ENCODE measurements at places on chromosomes 7 and 10.

- DNase-seq = no peak
Measured at GRCh38 chr7:83347945-83348444, 185.3 kb upstream of the PCLO start.

- no peak for DNase-seq
Measured at GRCh38 chr7:41816111-41816510, 113.2 kb upstream of the INHBA start.

DNA sequence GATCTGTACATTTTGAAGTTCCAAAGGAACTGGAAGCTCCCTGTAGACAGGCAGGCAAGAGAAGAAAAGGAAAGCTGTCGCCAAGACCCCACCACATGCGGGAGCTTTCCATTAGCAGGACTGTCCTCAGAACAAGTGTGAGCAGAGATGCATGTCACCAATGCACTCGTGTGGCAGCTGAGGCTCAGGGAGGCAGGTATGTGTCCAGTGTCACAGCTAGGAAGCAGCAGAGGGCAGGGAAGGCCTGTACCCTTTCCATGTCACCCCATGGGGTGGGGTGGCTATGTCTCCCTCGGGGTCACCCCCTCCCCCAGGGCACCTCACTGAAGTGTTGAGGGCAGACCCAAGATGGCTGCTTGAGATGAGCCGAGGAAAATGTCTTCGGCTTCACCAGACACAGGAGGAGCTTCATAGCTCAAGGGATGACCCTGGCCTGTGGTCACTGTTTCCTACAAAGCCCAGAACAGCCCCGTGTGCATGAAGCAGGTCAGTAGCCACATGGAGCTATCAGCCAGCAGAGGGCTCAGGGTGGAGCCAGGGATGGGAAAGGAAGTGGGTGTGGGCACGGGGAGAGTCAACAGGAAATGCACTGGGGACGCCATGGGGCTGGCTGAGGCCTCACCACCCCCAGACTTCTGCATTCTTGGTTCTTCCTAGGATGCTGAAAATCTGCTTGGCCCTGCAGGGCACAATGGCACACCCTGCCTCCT, 96.6 kb downstream of the FAM53B start:
- peak; percentile 84 for DNase-seq

DNA sequence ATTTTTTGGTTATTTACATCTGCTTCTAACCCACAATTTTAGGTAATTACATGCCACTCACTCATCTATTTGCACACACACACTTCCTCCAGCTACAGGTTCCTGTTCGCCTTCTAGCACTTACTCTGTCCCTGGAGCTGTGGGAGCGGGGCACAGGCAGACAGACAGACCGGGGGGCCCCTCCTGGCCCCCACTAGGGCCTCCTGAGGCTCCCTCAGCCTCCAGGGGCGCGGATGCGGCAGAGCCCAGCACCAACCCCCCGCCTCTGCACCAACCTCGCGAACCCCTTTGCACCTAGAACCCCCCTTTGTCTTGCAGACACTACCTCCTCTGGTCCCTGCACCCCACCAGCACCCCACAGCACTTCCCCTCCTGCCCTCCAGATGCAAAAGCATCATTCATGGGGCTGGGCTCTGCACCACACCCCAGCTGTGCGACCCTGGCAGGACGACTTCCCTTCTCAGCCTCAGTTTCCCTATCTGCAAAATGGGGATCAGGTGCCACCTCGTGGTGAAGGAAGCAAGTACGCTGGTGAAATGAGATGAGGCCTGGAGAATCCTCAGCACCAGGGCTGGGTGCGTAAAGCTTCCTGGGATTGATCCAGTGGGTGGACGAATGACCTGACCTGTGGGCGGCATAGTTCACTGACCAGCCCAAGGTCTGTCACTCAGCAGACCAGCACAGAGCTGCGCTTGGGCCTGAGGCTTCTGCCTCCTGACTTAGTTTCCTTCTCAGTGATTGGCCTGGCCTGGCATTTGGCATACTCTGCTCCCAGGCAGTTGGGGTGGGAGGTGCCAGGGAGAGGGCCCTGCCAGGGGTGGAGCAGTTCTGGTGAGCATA, 37.9 kb downstream of the ELFN1 start:
- DNase-seq = no peak

DNA sequence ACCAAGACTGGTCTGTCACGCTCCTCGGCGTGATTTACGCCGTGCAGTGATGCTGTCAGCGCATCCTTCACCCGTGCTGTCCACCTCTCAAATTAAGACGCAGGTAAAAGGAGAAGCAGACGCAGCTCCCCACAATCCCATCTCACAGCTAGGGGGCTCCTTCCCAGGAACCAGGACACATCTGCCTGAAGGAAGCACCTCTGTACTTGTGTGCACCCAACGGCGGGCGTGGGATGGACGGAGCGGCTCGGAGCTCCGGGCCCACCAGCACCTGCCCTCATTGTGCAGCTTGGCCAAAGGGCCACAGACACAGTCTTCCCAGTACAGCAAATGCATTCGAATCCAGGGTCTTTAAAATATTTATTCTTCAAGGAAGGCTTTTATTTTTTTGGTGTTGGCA, 55.3 kb downstream of the STK32C start:
- no peak for DNase-seq

- no peak for DNase-seq
Measured at GRCh38 chr10:121236621-121237020, 361.6 kb downstream of the FGFR2 start.

- no peak for DNase-seq
Measured at GRCh38 chr7:134552105-134552504, 3.2 kb downstream of the AKR1B15 start.

DNA sequence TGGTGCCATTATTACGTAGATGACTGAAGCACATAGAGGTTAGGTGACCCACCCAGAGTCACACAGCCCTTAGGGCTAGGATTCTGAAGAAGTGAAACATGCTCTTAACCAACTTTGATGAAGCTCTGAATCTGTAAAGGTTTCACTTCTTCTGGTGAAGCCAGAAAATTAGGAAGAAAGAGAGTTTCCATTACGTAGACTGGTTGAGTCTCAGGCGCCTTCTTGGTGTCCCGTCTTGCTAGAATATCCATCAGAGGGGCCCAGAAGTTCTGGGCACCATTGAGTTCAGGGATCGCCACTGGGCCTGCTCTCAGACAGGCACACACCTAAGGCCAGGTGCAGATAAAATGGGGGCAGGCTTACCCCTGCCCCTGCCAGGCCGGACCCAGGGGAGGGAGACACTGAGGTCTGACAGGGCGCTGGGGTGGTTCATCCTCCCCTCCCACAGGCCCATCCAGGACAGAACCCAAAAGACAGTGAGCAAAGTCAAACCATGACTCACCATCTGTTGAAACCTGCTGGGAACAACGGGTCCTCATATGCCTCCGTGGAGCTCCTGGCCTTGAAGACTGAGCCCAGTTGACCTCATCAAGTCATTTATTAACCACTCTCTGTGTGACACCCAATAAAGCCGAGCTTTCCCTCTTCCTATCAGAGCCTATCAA, 33.2 kb downstream of the DRGX start:
- DNase-seq = no peak

GRCh38 chr10:78745441-78745840, 323.3 kb upstream of the ZMIZ1 start:
- DNase-seq = no peak

DNA sequence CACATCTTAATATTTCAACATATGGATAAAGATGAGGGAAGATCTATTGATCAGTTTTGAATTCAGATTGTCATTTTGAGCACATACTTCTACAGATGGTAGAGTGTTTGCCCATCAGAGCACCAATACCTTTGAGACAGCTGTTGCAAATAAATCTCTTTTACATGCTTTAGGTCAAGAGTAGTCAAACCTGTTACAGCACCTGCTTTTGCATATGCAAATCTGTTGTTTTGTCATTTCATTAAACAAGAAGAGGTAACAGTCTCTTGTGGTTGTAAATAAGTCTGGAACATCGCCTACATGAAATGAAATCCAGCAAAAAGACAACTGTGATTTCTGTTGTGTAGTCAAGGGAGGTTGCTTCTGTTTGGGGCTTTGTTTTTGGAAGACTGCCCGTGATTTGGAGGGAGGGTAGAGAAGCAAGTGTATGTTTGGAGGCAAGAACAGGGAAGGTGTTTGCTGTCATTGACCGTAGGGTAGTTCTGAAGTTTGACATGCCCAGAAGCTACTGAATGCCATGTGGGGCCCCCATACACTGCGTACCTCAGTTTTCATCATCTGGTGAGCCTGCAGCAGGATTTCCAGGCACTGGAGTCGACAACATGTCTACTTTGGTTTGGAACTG, 233.6 kb upstream of the PPP1R3A start:
- DNase-seq = no peak

DNA sequence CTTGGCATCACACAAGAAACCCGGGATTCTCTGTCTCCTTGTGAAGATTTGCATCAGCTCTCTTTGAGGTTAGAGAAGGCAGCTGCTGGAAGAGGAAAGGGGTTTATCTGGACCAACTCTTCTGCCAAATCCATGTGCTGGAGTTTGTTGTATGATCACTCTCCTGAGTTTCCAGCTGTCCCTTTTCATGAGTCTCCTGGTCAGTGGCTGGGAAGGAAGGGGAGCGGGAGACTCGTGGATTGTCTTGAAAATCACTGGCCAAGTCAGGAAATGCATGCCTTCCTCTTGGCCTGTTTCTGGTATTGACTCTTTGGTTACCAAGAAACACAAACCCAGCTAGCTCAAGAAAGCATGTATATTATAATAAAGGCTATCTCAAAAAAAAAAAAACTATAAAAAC, 38.8 kb downstream of the TACR2 start:
- no peak for DNase-seq

DNA sequence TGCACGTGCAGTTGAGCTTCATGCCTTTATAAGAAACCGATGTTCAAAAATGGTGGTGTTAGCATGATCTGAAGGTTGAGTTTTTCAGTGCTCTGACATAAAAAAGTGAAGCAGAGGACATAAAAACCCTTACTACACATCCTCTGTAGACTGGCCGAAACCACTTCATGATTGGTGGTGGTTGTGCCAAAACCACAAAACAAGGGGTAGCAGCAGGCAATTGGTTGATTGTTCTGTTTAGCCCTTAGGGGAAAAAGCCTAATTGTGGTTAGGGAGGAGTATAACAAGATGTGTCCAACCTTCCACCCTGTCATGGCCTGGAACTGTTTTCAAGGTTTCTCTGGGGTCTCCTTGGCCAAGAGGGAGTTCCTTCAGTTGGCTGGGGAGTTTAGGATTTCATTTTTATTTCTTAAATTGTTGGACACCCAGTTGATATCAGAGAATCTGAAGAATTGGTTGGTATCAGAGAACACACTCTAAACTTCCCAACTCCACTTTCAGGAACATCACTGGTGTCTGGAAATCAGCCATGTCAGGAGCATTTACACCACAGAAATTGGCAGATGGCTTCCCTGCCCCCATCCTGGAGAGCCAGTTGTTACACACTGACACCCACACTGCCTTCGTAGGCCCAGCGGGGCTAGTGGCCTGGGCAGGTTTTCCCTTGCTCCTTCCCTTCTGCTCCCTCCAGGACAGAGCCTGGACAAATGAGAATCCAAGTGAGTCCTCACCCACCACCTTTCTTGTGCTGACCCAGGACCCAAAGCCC, 18.8 kb downstream of the MRPS24 start:
- DNase-seq = no peak

DNA sequence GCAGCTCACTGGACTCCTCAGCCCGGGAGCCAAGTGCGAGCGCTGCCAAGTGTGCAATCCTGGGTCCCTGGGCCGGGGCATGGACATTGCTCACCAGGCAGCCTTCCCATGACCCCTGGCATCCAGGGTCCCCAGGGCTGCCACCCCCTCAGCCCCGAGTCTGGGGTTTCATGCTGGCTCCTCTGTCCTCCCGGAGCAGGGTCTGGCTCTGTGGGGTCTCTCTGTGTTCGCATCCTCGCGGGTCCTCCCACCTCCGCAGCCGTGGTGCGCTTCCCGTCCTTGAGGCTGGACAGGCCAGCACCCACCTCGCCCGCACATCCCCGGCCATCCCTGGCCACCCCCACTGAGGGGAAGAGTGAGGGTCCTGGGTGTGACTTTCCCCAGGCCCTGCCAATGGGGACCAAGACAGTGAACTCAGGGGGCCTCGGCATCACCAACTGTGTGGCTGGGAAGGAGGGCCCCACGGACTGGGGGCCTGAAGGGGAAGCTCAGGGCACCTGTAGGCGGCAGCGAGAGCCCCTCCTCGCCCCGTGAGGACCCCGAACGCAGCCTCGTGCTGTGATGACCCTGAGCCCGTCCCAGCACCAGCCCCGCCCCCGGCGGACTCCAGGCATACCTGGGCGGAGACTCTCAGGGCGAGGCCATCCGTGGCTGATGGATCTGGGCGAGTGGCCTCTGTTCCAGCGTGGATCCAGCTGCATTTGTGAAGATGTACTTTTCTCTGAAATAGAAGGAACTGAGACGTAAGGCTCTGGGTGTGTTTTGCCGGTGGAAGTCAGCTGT, 50.3 kb upstream of the CFAP46 start:
- DNase-seq = no peak

DNA sequence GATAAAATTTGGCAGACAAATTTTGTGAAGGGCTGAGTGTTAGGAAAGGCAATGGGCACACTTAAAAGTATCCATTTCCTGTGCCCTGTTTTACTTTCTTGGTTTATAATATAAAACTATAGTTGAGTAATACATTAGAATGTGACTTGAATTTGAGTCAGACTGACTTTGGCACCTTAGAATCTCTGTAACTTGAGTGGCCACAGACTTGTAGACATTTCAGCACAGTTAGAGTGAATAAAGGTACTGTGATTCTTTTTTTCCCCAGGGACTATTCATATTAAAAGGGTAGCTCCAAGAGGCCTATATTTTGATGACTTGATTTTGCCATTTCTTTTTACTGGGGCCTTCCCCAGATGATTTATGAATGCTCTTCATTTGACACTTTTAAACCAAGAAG, 22.4 kb downstream of the GBF1 start:
- no peak for DNase-seq

GRCh38 chr10:79185067-79185774, 116.5 kb downstream of the ZMIZ1 start:
- no peak for DNase-seq

DNA sequence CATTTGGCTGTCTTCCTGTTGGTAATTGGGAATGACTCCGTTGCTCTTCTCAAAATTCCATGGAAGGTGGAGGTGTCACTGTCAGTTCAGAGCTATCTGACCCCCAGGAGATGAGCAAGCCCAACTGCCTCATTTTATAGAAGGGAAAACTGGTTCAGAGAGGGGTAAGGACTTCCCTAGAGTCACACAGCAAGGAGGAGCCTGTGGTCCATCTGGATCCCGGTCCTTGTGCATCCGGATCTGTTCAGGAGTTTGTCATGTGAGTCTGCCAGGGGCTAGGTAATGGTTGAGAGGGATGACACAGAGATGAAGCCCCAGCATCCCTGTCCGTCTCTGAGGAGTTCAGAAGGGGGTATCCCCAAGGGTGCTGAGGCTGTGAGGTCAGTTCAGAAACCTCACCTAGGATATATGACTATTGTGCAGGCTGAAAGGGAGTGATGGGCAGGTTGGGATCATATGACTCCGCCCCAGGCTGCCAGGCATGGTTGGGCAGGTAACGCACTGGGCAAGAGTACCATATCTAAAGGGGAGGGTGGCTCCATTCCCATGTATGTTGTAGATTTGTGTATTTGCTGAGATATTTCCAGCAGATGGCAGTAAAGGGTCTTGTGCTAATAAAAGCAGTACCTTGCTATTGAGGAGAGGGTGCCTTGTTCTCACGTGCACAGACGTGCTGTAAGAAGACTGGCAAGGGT, 16.0 kb upstream of the SLC29A3 start:
- peak; percentile 32 for DNase-seq

- DNase-seq = no peak
Measured at GRCh38 chr10:114519756-114520293, 115.5 kb upstream of the AFAP1L2 start.
